ENCODE measurements at places on chromosomes 6 and 20. TPM values are rescaled to one million over a fixed set of nuclear protein-coding genes. Genes with fewer than 3 reads are reported as not detected.

The ARHGAP18 gene
- total RNA-seq = 23.0 TPM

The CST4 gene
- total RNA-seq = not detected

The CPXM1 gene
- total RNA-seq = 89.2 TPM

The BPIFB4 gene
- total RNA-seq = 0.22 TPM

The FKBP1A gene
- total RNA-seq = 73.3 TPM

The TSHZ2 gene
- 14.7 TPM for total RNA-seq

The TRIM40 gene
- not detected for total RNA-seq

The BMP5 gene
- 20.8 TPM for total RNA-seq

The AP5S1 gene
- total RNA-seq = 18.4 TPM

The ABHD16B gene
- not detected for total RNA-seq

The NNAT gene
- total RNA-seq = 237 TPM

The SLC26A8 gene
- 1.4 TPM for total RNA-seq

The LAMA2 gene
- total RNA-seq = 72.8 TPM

The TDRD6 gene
- total RNA-seq = 2.6 TPM

The RHAG gene
- 3.5 TPM for total RNA-seq

The EBF4 gene
- 16.9 TPM for total RNA-seq
